ENCODE measurements at places on chromosomes 6 and 20.

DNA sequence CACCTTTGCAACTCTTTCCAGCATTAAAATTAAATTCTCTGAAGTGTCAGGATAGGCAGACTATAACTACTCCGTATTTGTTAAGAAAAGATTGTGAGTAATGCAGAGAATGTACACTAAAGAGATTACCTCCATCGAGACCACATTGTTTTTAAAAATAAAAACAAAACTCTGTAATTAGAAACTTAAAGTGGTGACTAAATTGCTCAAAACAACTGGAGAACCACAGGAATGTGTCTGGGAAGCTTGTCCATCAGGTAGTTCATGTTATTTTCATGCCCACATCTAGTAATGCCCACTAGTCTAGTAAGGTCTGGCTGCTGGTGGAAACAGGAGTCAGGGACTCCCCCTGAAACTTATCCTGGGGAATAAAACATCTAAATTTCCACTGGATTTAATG is 103.0 kb upstream of the FOXQ1 start:
- no peak for DNase-seq

DNA sequence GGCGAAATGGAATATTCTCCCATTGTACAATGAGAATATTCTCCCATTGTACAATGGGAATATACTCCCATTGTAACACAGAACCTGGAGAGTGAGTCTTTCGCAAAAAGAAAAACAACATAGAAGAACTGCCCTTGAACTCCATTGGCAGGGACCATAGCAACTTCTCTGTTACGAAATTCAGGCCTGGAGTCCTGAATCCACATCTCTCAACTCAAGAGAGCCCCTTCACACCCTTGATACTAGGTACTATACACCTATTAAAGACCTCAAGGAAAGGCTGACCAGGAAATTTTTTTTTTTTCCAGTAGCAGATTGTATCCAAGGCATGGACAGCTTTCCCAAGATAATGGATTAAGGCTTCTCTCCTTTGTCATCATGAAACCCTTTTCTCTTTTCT is 1687.0 kb downstream of the GRIK2 start:
- no peak for DNase-seq

DNA sequence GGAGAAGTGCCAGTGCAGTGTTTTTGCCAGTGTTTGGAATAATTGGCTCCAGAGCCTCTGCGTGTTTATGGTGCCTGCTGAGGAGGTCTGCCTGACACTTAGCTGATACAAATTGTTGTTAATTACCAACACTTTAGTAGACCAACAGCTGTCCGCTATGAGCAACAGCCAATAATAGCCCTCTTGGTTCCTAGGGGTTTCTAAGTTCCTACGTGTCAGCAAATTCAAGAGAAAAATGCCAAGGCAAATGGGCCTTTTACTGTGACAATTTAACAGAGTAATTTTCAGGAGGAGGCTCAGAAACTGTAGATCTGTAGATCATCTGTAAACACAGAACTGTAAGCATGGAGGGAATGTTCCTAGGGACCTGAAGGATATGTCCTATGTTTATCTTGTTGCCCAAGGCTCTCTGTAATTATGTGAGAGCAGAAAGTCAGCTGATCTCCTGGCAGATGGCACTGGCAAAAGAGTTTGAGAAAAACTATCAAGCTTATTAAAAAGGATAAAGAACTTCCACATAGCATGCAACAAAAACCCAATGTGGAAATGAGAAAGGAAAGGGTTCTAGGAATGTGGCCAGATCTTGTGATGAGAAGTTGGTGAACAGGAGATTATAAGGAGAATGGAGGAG is 157.7 kb downstream of the GJA1 start:
- DNase-seq, result no peak

DNA sequence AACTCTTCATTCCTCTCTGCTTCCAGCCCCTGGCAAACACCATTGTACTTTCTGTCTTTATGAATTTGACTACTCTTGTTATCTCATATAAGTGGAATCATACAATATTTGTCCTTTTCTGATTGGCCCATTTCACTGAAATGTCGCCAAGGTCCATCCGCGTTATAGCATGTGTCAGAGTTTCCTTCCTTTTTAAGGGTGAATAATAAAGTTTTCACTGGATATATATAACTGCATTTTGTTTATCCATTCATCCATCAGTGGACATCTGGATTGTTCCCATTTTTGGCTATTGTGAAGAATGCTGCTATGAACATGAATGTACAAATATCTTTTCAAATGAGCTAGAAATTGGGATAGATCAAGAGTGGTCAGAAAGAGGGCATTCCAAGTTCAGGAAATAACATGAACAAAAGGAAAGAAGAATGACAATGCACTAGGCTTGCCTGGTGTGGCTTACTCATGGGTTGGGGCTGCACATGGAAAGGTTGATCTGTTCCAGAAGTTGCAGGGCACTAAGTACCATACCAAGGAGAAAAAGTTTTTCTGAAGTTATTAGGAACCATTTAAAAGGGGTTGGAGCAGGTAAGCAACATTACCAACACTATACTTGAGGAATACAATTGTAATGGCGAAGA is 10.0 kb upstream of the L3MBTL3 start:
- DNase-seq, result no peak

- DNase-seq, result no peak
Measured at GRCh38 chr6:21005816-21006570, 471.7 kb downstream of the CDKAL1 start.

DNA sequence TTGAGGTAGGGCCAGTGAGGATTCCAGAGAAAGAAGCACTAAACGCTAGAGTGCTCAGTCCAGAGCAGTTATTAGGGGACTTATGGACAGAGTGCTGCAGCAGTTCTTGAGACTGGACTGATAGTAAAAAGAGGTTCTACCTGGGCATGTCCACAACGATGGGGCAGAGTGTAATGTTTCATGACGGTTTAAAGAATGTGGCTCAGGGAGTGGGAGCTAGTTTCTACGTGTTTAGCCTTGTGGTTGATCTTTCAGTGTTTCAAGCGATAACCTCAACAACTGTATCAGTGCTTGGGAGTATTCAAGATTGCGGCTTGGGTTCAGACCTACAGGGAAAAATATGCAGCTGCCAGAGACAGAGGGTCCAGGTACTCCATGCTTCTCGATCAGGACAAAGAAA is 67.1 kb downstream of the TULP4 start:
- no peak for DNase-seq

- no peak for DNase-seq
Measured at GRCh38 chr6:151131324-151132007, 108.3 kb upstream of the AKAP12 start.

DNA sequence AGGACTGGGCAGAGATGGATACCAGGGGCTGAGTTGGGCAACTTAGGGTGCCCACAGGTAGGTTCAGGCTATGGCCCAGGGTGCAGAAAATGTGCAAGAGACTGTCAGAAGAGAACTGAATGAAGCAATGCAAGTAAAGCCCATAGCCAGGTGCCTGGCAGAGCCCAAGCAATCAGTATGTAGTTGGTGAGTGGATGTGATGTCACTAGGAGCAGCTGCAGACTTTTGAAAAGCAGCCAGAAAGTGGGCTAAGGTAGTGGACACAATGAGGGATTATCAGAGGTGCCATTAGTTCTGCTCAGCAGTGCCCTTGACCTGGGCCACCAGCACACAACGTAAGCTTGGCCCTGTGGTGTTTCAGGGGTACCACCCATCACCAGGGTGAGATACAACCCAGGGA is 135.3 kb downstream of the SOBP start:
- DNase-seq, result no peak

DNA sequence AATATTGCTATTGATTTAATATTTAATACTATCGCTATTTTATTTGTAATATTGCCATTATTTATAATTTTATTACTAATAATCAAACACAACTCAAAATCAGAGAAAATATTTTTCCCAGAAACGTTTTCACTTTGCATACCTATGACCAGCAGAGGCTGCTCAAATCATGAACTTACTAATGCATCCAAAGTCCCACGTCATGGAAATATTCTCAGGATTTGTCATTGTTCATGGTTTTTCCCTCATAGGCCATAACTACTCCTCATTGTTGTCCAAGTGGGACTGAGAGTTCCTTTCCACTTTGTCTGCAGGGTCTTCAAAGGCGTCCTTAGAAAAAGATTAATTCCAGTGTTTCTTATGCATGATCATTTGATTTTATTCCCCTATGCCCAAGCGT is 344.8 kb downstream of the THBS2 start:
- DNase-seq, result no peak

DNA sequence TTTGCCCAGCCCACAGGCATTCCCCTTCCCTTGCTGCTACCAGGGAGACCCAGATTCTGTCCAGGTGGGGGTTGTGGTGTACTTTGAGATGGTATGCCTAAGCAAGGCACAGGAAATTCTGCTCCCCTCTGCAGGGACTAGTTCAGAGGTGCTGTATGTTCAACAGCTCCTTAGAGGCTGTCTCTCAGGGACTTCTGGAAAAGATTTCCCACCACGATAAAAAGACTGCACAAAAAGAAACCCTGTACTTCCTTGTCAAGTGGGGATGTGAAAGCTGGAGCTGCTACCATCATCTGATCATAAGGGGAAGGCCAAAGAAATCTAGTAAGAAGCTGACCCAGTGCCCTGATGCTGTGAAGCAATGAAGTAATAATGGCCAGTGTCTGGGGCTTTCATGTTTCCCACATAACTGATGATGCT is 51.5 kb upstream of the SMIM29 start:
- DNase-seq, result no peak

- no peak for DNase-seq
Measured at GRCh38 chr6:89547281-89547680, 91.3 kb downstream of the LYRM2 start.
